ENCODE measurements at places on chromosomes 5 and 9.

GRCh38 chr5:98961665-98962344 is 33.0 kb upstream of the CHD1 start:
- DNase-seq = no peak

DNA sequence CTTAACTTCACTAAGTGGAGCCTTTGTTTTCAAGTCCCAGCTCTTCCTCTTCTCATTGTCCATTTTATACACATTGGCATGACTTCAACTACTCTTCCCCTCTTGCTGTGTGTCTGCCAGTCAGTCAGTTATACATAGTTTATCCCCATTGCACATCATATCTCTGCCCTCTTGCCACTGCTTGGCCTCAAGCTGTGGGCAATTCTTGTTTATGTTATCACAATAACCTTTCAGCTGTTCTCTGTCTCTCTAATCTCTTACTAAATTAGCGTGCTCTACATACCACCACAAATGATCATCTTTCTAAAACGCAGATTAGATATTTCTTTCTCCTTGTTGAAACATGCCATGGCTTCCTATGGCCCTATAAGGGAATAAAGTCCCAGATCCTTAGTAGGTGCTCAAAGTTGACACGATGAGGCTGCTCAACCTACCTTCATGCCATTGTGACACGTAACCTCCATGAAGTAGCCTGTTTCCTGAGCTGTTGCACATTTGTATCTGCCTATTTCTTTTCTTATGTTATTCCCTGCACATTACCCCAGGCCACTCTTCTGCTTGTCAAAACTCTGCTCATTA is 239.3 kb downstream of the GAS1 start:
- no peak for DNase-seq

DNA sequence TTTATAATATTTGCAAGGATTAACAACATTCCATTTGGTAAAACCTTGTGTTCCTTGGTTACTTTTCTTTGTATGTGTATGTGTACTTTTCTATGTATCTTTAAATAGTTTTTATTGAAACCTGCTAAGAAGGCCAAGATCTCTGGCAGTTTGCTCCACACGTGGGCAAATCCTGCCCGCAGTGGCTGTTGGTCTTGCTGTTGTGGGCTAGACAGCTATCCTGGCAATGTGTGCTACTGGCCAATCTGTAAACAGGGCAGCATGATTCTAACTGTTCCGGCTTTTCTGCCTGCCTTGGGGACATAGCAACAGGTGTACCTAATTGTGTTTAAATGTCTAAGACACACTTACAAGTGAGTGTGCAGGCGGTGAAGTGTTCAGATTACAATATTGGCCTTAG is 286.6 kb downstream of the RFX3 start:
- DNase-seq = no peak

DNA sequence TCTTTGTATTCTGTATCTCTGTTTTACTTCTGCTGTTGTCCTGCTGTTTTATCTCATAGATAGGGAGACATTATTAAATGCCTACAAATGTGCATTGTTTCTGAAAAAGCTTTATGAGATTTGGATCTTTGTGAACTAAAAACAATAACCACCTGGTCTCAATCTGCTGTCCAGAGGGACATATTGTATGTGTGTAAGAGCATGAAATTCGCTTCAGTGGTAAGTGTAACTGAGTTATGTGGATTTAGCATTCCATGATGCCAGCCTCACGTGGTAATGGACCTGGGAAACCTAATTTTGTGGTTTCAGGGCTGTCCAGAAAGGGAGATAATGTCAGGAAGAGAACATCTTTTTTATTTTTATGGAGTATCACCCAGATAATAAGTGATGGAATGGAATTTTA is 119.3 kb downstream of the GDNF start:
- no peak for DNase-seq

DNA sequence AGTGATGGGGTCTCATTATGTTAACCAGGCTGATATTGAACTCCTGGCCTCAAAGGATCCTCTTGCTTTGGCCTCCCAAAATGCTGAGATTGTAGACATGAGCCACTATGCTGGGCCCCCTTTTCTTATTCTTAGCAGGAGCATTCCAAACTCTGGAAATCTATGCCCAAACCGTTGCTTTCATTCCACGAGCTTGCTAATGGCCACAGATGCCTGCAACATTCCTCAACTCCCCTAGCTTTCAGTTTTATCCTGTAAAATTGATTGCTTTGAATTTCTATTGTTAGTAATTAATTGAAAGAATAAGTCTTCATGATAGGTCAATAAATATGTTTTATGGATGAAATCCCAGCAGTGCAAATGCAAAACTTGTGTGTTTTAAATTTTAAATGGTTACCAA is 564.8 kb upstream of the WWC1 start:
- no peak for DNase-seq

DNA sequence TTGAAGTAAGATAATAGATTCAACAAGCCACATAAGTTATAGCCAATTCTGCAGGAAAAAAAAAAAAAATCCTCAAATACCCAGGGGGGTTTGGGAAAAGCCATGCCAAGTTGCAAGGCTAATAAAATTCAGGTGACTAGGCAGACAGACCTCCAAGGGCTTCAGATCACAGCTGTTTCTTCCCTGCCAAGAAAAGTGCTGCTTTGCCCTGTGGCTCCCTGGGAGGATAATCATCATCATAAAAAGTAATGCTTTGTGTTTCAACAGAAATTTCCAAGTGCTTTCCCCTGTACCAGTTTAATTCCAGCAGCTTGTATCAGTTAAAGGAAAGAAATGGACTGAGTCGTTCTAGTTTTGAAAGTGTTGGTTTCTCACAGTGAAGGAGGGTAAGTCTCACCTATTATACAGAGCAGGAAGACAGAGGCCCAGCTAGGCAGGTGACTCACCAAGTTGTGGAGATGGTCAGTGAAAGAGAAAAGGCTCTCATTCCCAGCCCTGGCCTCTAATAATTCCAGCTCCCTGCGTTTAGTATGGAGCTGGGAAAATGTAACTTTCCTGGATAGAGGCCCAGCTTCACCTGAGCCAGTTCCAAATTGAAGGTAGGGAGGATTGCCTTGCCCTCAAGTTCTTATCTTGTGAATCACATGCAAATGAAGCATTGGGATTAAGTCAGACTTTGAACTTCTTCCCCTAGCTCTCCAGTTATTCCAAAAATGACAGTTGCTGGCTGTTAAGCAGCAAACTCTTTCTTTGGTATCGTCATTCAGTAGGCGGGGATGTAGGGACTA is 263.4 kb downstream of the GRIA1 start:
- no peak for DNase-seq

DNA sequence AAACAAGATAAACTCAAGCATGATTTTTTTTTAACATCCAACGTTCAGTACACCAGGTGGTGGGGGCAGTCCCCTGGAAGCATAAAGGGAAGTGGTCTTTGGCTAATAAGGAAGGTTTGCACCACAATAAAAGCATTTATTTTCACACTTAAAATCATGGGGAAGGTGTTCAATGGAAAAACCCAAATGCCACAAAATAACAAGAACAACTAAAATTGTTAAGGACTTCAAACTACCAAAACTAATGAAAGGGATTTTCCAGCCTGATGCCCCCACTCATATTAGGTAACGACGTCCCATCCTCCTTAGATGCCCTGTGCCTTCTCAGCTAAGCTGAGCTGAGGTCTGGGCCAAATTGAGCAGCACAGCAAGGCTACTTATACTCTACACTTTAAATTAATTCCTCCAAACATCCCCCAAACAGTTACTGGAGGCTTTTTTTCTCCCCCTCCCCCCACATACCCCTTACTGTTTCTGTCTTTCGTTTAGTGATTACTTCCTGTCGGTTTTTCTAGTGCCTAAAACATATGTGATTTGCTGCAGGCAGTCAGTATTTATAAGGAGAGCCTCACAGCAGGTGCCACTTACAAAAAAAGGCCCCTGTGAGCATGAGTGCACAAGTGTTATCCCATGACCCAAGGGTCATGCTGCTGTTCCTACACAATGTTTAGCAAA is 259.7 kb upstream of the ZNF608 start:
- DNase-seq = no peak

Data from T-cell (primary cell).